ENCODE measurements at places on chromosomes 7 and 10.

GRCh38 chr7:150374472-150374871, 4.7 kb upstream of the ZNF775 start:
- DNase-seq, result no peak

- no peak for DNase-seq
These were observed 32.8 kb downstream of the GOLGA7B start for GRCh38 chr10:97882142-97883091.

DNA sequence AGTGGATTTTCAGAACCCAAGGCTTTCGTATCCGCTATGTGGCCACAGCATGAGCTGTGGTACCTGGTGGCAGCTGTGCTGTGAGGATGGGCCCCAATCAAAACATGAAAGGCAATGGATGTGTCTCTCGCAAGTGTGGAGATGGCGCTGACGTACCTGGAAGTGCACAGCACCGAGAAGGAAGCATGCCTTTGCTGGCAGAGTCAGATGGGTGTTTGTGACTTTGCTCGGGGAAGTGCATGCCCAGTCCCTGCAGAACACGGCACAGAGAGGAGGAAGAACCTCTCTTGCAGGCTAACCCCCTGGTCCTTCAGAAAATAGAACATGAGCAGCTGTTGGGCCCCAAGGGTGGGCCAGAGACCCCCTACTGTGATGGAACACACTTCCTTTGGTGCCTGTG, 654.1 kb upstream of the ZWINT start:
- no peak for DNase-seq

- DNase-seq, result no peak
These were observed 24.8 kb downstream of the GRIFIN start for GRCh38 chr7:2451171-2452073.

DNA sequence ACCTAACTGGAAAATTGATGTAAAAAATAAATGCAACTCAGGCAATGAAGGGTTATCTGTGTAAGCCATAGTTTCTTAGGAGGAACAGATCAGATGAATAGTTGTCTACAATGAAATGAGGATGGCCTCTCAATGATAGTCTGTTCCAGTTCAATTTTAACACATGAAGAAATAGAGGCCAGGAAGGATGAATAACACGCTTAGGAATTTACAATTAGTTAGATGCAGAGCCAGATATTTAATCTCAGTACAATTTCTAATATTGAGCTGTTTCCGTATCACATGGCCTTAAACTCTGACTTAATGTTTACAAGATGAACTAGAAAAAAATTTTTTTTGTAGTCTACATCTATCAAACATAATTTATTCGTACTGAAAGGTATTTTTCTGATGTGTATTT, 176.6 kb downstream of the GALNT11 start:
- DNase-seq, result no peak

- no peak for DNase-seq
These were observed 254.8 kb downstream of the PHF14 start for GRCh38 chr7:11228515-11228914.

DNA sequence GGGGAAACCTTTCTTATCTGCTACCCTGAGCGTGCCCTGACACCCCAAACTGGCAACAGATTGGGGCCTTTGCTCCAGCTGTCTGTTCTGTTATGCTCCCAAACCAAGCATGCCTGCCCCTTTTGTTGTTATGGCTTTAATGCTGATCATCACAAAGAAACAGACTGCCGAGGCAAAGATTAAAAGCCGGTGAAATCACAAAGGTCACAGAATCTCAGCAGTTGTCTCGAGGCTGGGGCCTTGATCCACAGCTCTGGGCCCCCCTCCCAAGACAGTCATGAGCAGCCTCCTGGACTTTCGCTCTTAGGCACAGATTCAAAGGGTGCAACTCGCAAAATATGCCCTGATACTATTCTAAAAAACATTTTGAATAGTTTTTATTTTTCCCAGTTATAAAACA, 65.6 kb downstream of the STRA8 start:
- DNase-seq, result no peak

GRCh38 chr7:132270517-132270916, 305.8 kb downstream of the PLXNA4 start:
- DNase-seq, result no peak

GRCh38 chr10:4107285-4107851, 322.4 kb upstream of the KLF6 start:
- no peak for DNase-seq

- no peak for DNase-seq
These were observed 110.4 kb downstream of the TCF7L2 start for GRCh38 chr10:113060201-113061053.

- no peak for DNase-seq
These were observed 2.1 kb upstream of the WNT2 start for GRCh38 chr7:117324960-117325359.

- DNase-seq, result no peak
These were observed 58.2 kb upstream of the YAE1 start for GRCh38 chr7:39507866-39508551.

DNA sequence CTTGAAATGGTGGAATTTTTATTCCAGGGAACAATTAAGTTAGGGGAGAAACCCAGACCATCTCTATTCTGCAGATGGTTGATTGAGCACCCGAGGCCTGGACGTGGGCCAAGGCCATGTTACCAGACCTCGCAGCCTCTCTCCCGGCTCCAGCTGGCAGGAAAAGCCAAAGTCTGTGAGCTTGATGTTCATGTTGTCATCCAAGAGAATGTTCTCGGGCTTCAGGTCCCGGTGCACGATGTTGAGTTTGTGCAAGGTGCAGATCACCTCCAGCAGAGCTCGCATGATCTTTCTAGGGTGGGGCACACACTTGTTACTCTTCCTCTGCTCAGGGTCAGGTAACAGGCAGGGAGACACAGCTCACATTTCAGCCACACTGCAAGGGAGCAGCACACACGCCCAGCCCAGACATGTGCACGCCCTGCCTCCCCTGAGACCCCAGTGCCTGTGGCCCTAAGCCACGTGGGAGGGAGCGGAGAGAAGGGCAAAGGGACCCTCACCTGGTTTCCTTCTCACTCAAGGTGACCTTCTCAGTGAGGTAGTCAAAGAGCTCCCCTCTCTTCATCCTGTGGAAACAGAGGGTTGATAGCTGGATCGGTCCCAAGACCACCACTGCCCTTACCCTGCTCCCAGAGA, 9.5 kb downstream of the PHKG1 start:
- no peak for DNase-seq

DNA sequence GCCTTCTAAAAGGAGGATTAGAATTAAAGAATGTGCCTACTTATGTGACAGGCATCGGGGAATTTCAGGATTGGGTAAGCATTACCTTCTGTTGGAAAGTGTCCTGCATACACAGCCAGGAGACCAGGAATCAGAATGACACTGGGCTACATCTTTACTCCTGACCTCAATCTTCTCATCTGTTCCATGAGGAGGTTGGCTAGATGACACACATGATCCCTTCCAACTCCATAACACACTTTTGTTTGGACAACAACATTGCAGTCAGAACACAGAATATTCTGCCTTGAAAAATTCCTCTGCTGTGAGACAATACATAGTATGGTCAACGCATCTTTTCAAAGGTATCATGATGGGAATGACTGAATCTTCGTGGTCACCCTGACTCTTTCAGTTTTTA, 1281.2 kb upstream of the SORCS1 start:
- DNase-seq, result no peak

GRCh38 chr7:29359482-29360093, 165.0 kb downstream of the CHN2 start:
- no peak for DNase-seq

DNA sequence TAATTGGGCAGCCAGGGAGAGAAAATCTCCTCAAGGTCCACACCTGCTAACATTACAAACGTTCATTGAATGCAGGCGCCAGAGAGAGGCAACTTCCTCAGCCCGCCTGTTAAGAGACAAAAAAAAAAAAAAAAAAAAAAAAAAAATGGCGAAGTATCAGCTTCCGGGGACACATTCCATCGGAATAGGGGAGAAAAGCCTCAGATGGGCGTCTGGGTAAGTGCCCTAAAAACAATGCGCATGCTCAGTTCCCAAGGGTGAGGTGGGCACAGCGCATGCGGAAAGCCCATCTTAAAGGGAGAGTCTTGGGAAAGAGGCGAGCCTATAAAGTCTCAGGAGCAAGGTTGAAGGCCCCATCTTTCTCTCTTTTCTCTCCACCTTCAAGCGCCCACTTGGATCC, 1139.7 kb upstream of the CELF2 start:
- DNase-seq, result no peak

DNA sequence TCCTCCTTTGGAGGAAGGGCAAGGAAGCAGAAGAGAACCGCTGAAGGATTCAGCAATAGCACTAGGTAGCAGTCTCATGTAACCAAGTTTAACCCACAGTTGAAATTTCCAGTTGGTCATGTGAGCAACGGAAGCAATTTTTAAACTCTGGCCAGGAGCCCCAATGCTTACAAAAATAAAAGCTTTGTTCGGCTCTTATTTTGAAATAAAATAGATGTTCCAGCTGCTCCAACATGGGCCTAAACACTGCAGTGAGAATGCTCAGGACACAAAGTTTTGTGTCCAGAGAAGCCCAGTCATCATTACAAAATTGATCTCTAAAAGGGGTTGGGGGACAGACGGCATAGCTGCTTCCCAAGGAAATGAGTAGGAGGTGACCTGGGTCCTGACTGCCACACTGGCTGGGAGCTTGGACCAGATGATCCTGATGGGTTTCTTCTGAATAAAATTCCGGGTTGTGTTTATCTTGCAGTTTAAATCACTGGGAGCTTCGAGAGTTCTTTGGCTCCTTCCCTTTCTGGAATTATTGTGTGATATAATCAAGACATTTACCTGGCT, 452 bp upstream of the TMEM140 start:
- DNase-seq, result no peak

GRCh38 chr10:60781661-60782060, 3.4 kb downstream of the CDK1 start:
- no peak for DNase-seq

- DNase-seq, result no peak
These were observed 804.8 kb upstream of the IGFBP3 start for GRCh38 chr7:46725838-46726237.

GRCh38 chr10:33878238-33878786, 543.8 kb upstream of the NRP1 start:
- no peak for DNase-seq

DNA sequence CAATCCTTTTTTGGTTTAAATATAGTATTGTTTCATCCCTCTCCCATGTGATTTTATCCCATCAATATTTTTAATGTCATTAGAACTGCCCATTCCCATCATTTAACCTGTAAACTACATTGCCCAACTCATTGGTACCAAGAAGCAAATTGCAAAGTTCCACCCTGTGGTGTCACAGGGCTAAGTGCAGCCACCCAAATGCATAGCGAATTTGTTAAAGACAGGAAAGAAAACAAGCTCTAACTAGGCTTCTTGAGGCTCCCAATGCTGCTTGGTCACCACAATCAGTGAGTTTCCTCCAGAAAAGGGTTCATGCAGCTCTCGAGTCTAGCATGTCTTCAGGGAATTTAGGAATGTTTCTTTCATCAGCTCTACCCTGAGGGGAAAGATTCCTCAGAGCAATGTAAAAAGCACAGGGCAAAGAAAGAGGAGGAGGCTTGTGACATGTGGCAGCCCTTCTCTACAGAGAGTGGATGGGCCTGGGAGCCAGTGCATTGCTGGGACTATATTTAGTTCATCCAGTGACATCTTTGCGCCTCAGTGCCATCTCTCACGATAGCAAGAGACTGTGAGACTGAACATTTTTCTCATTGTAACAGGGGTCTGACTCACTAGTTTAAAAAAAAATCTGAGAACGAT, 58.1 kb downstream of the CAV1 start:
- no peak for DNase-seq

DNA sequence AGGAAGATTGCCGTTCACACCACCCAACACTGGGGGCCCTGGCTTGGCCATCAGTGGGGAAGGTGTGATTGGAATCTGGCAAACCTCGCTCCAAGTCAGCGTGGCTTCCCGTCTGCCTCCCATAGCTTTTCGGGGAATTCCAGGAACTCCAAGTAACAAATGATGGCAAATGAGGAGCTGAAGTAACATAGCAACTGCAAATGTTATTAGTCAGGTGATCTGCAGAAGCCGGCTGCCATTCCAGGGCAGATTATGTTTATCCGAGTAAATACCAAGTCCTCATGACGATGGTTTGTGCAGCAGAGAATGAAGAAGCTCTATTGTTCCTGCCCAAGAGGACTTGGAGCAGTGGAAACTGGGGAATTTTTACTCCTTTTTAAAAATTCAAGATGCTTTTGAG, 270.5 kb upstream of the PODXL start:
- no peak for DNase-seq

GRCh38 chr7:93574646-93575554, at the start of gene CALCR:
Gene CALCR (minus strand): TSS chr7:93574724. CDS start chr7:93486981, 87,743 bp downstream.
- no peak for DNase-seq

DNA sequence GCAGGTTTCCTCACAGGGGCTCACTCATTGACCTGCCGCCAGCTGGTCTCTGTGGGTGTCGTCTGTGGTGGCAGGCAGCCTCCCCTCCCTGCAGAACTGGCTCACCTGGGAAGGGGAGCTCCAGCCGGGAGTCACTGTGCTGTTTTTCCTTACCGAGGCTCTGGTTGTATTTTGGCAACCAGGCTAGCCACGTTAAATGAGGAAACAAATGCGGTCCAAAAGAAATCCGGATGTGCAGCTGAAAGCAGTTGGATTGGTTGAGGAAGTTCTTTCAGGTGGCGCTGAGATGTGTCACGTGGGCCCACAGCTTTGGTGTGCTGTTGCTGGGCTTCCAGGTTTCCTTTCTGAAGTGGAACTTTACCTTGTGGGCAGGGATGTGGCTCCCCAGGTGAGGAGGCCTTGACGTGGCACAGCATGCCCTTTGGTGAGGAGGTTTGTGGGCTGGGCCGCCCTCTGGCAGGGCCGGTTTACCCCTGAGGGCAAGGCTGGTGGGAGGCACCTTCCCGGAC, 14.2 kb downstream of the MTURN start:
- no peak for DNase-seq
